ENCODE measurements at places on chromosomes 11 and 22.

DNA sequence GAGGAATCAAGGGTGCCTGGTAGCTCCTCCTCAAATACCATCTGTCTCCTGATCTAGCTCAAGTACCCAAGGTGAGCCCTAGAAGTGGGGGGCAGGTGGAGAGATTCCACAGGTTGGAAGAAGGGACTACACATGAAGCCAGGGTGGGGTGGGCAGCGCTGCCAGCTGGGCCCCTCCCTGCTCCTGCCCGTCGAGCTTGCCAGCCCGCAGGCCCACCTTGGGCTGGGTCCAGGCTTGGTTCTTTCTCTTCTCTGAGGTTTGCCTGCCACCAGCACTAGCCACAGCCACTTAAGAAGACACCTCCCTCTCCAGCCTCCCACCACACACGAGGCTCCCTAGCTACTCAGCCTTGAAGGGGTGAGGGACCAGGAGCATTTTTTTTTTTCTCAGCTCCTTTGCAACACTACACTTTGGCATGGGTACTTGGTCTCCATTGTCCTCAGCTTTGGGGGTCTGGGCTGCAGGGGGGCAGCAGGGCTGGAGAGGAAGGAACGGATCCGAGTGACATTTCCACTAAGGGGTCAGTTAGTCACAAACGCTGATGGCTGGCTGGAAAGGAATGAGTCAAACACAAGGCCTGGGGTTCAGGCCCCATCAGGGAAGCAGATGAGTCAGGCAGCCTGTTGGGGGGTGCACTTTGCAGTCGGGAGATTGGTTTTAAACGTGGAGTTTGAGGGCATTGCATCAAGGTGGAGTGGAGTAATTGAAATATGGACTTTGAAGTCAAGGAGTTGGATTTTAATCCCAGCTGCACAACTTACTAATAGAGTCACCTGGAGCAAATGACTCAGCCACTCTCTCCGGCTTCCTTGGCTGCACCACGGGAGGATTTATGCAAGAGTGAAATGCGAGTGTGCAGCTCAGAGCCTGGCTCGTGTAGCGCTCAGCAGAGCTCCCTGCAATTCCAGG is 7.4 kb upstream of the NPTXR start:
- DNase-seq = no peak

DNA sequence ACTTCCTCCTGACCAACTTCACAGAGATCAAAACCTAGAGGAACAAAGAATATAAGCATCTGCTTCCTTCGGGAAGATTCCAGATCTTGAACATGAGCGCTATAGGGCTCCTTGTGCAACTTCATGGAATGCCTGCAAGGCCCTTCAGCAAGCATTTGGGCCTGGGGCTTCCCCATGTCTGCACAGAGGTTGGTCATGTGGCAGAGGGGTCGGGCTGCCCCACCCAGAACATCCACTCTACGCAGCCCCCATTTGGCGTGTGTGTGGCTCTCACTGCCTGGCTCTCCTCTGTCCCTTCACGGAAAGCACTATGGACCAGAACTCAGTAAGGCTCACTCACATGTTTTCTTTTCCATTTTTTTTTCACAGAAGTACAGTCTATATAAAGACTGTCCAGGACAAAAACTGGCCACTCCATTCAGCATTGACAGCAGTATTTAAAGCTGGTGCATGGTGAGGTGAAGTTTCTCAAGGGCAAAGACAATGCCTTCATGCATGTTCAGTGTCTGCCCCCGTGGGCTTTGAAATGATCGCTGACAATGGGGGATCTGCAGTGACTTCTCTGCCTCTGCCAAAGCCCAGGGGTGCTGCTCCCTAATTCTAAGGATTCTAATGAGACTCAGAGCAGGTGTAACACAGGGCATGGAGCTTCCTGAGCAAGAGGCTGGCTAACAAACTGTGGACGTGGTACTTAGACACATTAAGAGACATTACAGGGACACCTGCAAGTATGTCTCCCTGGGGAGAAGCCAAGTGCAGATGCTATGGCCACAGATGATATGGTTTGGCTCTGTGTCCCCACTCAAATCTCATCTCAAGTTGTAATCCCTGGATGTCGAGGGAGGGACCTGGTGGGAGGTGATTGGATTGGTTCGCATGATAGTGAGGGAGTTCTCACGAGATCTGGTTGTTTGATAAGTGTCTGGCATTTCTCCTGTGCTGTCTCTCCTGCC is 66.5 kb upstream of the PITPNB start:
- no peak for DNase-seq

GRCh38 chr22:28142361-28142961 is 223.4 kb upstream of the PITPNB start:
- no peak for DNase-seq

GRCh38 chr22:46578824-46579561 is 41.2 kb upstream of the GRAMD4 start:
- no peak for DNase-seq

DNA sequence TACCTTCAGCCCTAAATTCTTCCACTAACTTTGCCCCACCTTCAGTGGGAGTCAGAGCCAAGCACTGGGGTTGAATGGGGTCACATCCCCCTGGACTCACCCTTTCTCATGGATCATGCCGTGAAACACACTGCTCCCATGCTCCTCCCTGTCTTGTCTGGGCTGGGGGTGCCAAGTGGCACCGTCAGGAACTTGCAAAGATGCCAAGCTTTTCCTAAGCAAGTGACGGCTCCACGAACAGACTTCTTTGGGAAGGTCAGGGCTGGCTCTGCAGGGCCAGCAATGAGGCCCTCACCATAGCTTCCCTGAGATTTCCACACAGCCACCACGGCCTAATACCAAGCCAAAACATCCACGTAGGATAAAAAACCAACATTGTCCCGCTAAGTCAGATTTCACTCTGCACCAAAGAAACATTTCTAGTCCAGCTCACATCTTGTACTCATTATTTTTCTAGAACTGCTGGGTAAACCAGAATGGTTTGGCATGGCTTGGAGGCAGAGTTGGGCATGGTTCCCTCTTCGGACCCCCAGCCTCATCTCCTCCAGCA is 76.5 kb downstream of the NAT10 start:
- DNase-seq = no peak

DNA sequence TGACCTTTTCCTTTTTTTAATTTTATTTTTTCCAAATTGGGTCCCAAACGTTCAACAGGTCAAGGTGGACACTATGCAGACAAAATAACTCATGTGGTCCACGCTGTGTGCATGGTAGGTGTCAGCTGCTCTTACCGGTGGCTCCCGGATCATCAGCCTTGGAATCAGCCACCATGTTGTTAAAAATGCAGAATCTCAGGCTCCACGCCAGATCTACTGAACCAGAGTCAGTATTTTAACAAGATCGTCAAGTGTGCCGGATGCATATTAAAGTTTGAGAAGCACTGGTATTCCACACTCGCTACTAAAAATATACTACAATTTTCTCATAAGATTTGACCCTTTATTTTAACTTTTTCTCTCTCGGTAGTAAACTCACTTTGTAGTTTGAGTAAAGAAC is 553 bp upstream of the LDLRAD3 start:
- no peak for DNase-seq

DNA sequence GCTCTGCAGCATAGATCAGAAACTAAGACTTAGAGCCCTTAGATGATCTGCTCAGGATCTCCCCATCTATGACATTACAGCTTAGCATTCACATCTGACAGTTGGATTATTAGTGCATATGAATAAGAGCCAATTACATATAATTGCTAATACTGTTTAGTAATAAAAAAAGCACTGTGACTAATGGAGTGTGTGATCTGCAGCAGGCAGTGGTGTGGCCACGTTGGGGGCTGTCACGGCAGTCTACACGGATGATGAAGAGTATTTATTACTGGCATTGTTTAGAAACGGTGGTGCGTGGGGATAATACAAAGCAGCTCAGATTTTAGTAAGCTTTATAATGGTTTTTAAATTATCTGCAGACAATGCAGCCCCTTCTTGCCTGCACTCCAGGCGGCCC is 93.5 kb upstream of the TIMP3 start:
- DNase-seq = no peak

GRCh38 chr11:65615950-65616574 is 486 bp downstream of the PCNX3 start:
- no peak for DNase-seq

- DNase-seq = no peak
Observed at GRCh38 chr11:70761094-70761907, 363.0 kb downstream of the CTTN start.

GRCh38 chr11:121762820-121763219 is 310.1 kb upstream of the SORL1-AS1 start:
- DNase-seq = no peak

- DNase-seq = no peak
Observed at GRCh38 chr11:13667795-13668101, 720 bp upstream of the FAR1 start.

GRCh38 chr11:27282806-27283205 is 80.2 kb downstream of the CCDC34 start:
- no peak for DNase-seq
